ENCODE measurements at places on chromosomes 4 and X.

DNA sequence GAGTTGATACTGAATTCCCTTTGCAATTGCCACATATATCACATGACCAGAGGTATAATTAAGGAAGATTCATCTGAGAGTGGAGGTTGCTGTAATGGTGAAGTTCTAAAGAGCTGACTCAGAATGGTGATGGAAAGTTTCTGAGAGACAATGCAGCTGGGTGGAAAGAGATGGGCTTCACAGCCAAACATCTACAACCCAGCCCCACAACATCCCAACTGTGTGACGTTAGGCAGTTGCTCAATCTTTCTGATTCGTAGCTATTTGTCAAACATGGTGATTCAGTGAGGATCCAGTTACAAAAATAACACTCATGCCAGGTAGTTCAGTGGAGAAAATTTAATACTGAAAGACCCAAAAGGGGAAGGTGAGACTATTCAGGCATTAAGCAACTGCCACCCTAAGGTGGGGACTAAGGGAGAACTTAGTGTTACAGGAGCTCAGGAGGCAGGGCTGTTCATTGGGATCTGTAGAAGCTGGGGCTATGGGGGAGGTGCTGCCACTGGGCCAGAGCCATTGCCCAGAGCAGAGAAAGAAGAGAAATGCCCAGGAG lies 6.9 kb upstream of the AFF1 start:
- no peak for DNase-seq

GRCh38 chr4:70874268-70875156 lies 27.7 kb upstream of the MOB1B start:
- DNase-seq = no peak

DNA sequence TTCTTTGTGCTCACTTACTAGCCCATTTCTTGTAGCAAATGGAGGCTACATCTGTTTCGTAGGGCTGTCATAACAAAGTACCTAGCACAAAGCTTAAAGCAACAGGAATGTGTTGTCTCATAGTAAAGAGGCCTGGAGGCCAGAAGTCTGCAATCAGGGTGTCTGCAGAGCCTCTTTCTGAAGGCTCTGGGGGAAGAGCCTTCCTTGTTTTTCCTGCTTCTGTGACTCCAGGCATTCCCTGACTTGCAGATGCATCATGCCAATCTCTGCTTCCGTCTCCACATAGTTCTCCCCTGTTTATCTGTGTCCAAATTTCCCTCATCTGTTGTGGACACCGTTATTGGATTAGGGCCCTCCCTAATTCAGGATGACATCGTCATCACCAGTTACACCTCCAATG lies 67.1 kb downstream of the SHROOM2 start:
- no peak for DNase-seq

- no peak for DNase-seq
Observed at GRCh38 chr4:74258963-74259362, 49.3 kb upstream of the EPGN start.

DNA sequence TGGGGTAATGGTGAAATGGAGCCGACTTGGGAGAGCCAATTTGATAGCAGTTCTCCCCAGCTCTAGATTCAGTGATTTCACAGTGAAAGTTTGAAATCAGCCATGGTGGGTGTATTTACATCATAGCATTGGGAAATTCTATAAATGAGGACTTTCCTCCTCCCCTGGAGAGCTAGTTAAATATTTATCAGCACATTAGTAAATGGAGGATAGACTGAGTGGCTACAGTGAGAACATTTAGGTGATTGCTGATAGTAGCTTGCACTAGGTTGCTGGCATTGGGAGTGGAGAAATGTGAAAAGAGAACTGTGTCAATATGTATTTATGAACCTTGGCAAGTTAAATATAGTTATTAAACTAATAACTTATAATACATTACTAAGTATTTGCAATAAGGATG lies 347.3 kb downstream of the CCSER1 start:
- DNase-seq = no peak

DNA sequence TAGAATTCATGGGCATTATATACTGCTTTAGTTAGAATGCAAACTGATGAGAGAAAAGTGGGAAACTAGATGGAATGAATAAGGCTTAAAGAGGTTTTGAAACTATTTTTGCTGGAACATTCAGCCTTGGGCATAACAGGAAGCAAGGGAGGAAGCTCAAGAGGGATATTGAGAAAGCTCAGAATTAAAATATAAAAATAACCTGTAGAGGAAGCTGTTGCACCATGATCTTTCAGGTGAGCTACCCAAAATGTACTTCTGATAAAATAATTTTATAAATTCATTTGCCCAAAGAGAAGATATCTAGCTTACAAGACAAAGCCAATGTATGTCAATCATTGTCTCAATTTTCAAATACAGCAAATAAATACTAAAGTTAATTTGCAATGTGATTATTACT lies 11.3 kb downstream of the GC start:
- no peak for DNase-seq

DNA sequence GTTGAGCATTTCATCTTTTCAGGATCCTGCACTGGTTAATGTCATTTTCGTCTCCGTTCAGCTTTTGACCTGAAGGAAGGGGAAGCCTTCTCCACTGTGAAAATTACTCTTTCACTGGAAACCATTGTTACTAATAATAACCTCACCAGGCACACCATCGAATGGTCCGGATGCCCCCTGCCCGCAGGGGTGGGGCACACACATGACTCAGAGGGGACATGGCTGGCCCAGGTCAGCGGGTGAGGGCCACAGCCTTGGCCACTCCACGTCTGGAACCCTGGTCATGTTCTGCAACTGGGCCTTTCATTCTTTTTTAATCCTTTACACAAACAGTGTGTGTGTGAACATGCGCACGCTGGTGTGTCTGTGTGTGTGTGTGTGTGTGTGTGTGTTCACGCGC lies 191.8 kb downstream of the BCOR start:
- no peak for DNase-seq

GRCh38 chr4:71648448-71648847 lies 135.4 kb downstream of the GC start:
- no peak for DNase-seq

DNA sequence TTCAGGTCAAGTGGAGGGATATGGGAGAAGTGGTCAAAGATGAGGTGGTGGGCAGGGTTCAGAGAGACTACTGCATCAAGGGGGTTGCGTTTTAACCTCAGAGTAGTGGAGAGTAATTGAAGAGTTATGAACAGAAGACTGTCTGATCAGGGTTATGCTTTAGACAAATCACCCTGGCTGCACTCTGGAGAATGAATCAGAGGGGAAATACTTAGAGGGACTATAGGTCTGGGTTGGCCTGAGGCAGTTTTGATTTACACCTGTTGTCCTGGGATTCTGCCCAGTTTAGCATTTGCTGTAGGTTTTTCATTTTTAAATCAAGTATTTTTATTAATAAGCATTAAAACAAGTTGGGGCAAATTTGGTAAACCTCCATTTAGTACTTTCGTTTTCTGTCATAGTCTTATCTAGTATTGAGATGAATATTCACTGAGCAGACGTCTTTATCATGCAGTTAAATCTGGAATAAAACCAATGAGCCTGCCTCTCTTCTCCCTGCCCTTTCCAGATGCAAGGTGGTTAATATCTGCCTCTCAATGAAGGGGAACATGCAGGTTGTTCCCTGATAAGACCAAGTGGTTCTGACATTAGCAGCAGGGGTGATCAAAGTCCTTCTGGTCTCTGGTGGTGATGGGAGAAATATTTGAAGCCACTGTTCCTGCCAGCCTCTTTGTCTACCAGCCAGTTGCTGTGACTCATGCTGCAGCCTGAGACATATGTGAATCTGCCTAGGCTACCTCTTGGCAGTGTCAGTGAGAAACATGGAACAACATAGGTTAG lies 116.0 kb upstream of the RPS6KA3 start:
- DNase-seq = no peak

DNA sequence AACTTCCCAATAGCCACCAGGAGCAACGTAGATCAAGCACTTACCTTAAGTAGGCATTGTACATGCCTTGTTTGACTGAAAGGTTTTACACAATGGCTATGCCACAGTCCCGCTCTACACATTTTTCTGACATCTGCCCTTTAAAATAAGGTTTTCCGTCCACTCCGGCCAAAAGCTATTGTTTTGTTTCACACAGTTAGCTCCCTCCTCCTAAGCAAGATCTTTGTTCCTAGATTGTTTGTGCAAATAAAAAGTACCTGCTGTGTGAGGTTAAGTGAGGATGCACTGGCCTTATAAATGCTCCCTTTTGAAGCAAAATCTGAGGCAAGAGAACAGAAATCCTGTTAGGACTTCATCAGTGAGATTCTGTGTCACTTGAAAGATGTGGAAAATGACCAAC lies 11.8 kb downstream of the SCD5 start:
- no peak for DNase-seq

- no peak for DNase-seq
Observed at GRCh38 chr4:92994727-92995126, 691.0 kb downstream of the GRID2 start.

DNA sequence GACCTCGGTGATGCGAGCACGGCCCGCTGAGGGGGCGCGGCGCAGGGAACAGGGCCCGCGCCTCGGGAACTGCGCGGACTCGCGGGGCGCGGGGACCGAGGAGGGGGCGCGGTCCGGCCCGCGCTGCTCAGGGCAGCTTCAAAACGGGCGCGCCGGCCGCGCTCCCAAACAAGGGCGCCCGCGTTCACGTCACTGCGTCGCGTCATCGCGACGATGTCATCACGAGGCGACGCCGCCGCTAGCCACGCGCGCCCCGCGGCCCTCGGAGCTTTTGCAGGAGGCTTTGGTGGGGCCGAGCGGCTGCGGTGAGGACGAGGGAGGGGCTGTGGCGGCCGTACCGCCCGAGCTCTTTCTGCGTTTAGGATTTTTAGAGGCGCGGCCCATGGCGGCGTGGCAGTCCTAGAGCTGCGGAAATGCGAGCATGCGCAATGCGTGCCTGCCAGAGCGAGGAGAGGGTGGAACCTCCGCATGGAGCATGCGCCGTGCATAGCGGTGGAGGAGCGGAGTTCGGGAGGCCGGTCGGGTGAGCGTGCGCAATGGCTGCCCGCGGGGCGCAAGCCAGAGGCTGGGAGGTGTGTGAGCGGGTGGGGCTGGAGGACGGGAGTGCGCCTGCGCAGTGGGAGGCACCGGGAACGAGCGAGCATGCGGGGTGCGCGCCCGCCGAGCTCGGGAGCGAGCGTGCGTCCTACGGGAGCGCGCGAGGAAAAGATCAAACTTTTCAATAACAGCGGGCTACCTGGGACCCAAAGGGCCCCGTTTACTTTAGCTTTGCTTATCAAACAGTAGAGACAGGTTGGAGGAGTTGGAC lies at the start of gene PPP2R3B:
PPP2R3B (minus strand) TSS at position 140 of the 808 bp plus-strand sequence. CDS start 216 bp downstream, outside the sequence.
- peak; percentile 91 for DNase-seq

GRCh38 chr4:81663368-81663767 lies 191.7 kb upstream of the RASGEF1B start:
- no peak for DNase-seq

DNA sequence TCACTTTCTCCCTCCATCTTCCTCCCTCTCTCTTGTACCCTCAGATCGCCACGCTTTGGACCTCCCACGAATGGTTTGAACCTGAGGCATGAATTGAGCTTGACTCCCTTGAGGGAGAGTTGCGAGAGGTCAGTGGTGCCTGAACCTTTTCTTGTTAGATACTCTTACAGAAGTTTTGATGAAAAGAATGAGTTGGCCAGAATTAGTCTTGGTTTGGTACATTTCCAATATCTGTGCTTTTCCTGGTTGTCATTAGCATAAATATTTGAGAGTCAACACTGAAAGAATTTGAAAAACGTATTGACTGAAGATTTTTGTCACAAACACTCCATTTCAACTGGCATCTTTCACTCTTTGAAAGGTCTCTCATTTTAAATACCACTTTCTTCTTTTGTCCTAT lies 510.6 kb upstream of the DIPK2B start:
- DNase-seq = no peak

DNA sequence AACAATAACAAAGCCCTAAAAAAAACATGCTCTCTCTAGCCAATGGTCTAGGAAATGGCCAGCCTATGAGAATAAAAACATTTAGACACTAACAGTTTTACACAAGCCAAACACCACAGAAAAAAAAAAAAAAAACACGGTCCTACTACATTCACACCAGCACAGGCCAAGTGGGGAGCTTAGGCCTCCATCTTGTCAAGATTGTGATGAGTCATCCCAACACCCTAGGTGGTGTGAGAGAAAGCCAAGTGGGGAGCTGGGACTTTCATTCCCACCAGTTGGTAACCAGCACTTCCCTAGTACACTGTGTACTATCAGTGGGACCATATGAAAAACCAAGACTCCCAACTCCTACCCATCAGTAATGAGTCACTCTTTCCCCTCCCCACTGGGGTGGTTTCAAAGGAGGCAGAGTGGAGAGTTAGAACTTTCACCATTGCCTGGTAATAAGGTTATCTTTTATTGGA lies 95.6 kb downstream of the ADAMTS3 start:
- no peak for DNase-seq

- DNase-seq = no peak
Observed at GRCh38 chrX:48306175-48306574, 50.3 kb downstream of the SSX3 start.

DNA sequence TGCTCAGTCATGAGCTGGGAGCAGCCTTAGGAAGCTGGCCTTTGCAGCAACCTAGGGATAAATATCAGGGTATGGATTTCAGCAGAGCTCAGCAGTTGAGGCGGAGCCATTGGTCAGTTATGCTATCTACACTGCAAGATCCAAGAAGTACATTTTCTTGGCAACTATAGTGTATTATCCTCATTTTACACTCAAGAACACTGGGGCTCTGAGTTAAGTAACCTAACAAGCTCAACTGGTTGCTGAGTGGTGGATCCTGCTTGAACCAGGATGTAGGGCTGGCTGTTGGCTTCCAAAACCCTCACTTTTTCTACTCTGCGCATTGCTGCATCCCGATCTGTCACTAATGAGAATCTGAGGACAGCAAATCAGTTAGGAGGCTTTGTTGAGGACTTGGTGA lies 1.5 kb upstream of the SCARB2 start:
- no peak for DNase-seq

DNA sequence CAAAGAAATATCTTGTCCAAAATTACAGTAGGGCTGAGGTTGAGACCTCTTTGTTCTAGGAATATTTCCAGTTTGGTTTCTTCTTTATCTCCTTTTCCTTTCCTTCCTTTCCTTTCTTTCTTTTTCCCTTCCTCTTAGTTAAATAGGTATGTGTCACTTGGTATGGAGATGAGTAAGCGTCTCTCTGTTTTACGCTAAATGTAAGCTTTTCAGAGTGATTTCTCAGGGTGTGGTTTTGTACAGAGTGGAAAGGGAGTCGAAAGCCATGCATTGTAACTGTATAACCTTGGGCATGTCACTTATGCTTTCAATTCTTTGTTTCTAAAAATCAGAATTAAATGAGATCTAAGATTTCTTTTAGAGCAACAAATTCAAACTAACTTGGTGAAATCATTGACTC lies 54.8 kb downstream of the TLL1 start:
- DNase-seq = no peak
